B cell (primary cell): ENCODE measurements at places on chromosomes 7 and 10. TPM values are rescaled to one million over a fixed set of nuclear protein-coding genes. Genes with fewer than 3 reads are reported as not detected.

MET gene
- polyA plus RNA-seq, result 0.03 TPM in 2 replicates

PAX4 gene
- not detected in 2 replicates for polyA plus RNA-seq

KLF14 gene
- polyA plus RNA-seq, result 0.25 and 0.30 TPM in 2 replicates

DNA sequence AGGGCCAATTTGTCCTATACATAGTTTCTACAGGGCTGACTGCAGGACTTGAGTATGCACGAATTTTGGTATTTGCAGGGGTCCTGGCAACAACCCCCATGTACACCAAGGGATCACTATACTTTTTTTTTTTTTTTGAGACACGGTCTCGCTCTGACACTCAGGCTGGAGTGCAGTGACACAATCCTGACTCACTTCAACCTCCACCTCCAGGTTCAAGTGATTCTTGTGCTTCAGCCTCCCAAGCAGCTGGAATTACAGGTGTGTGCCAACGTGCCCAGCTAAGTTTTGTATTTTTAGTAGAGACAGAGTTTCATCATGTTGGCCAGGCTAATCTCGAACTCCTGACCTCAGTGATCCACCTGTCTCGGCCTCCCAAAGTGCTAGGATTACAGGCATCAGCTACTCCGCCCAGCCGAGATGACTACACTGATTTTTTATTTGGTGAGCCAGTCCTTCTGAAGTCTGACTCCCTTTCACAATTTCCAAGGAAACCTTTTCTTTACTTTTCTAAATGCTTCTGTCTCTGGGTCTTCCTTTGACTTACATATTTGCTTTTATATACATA is 19.8 kb downstream of the CFAP70 start:
- H3K27ac ChIP-seq, result no peak overlapping the region
- H3K4me1 ChIP-seq, result no peaks in the 10 kb centered on the region
- no peaks in the 10 kb centered on the region for H3K36me3 ChIP-seq
- H3K27me3 ChIP-seq, result no peaks in the 10 kb centered on the region
- no peak overlapping the region for H3K4me3 ChIP-seq

DNA sequence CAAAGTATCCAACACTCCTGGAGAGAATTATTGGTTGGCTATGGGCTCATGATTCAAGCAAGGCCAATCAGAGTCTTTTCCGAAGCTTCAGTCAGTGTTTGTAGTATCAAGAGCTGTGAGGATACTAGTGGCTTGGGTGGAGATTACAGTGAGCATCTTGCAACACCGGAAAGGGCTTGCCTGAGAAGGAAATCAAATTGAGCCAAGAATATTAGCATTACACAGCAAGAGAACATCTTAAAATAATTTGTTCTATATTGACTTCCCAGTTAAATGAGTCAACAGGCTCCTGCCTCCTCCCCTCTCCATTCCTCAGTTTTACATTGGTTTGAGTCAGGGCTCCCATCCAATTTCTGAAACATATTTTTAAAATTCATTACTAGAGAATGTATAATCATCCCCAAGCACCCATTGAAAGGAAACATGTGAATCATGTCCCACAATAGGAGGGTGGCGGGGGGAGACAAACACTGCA is 127.4 kb downstream of the ELAPOR2 start:
- no peaks in the 10 kb centered on the region for H3K36me3 ChIP-seq
- no peak for DNase-seq
- H3K27me3 ChIP-seq, result no peaks in the 10 kb centered on the region
- peaks cover 6% of the 10 kb centered on the region for H3K4me1 ChIP-seq
- H3K27ac ChIP-seq, result no peak overlapping the region

- no peaks in the 10 kb centered on the region for H3K27me3 ChIP-seq
- DNase-seq, result no peak
- no peak overlapping the region for H3K27ac ChIP-seq
- no peaks in the 10 kb centered on the region for H3K36me3 ChIP-seq
- no peaks in the 10 kb centered on the region for H3K4me1 ChIP-seq
These were observed 115.9 kb downstream of the RAPGEF5 start for GRCh38 chr7:22240904-22241571.

GRCh38 chr10:60025279-60025678 is 118.9 kb upstream of the CCDC6 start:
- H3K4me1 ChIP-seq, result no peaks in the 10 kb centered on the region
- H3K27me3 ChIP-seq, result no peaks in the 10 kb centered on the region
- H3K4me3 ChIP-seq, result no peak overlapping the region
- DNase-seq, result no peak
- H3K36me3 ChIP-seq, result no peaks in the 10 kb centered on the region

DNA sequence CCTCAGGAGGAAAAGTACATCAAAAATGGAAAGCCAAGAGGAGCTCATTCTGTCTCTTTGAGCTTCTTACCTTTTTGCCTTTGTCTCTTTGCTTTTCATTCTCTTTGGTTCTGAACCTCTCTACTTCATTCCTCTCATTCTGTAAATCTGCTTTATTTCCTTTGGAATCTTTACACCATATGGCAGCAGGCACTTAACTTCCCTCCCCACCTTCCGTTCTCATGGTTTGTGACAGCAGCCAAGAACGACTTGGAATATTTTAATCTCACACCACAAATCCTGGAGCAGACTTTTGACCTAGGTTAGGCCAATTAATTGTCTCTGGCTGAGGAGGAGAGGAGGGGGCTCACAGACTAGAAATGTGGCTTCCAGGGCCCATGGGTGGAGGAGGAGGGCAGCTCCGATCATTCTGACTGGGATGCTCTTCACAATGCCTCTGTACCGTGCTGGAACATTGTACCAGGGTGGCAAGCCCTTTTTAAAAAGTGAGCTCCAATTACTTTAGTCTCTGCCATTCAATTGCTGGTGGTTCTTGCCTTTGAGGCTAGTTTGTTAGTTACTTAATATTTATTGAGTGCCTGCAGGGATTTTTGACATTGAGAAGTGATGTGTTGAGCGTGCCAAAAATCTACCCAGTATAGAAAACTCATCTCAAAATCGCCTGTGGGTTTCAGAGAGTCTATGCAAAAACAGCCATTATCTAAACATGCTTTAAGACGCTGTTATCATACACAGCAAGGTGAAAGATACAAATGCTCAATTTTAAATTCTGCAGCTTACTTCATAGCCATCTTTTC is 386.6 kb downstream of the DPP6 start:
- H3K36me3 ChIP-seq, result no peaks in the 10 kb centered on the region
- no peak overlapping the region for H3K27ac ChIP-seq
- no peaks in the 10 kb centered on the region for H3K4me1 ChIP-seq
- no peaks in the 10 kb centered on the region for H3K27me3 ChIP-seq

- DNase-seq, result no peak
- no peaks in the 10 kb centered on the region for H3K36me3 ChIP-seq
- no peaks in the 10 kb centered on the region for H3K4me1 ChIP-seq
- no peak overlapping the region for H3K27ac ChIP-seq
These were observed 221.3 kb upstream of the DGKB start for GRCh38 chr7:15123901-15124300.

DNA sequence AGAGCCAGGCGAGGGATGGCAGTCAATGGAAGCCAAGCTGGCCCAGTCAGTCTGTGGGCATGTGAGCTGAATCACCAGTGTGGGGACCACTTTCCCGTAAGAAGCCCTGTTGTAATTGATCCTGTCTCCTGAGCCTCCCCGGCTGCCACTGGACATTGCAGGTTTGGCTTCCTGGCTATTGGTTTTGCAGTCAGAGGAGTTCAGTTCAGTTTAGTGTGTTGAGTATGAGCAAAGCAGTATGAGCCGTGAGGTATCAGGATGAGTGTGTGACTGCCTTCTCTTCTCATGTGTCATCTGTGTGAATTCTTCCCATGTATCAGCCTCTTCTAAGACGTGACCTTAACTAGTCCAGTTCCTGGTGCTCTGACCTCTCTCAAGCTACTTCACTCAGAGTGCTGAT is 227.4 kb downstream of the PRKG1 start:
- no peak overlapping the region for H3K4me3 ChIP-seq
- H3K36me3 ChIP-seq, result no peaks in the 10 kb centered on the region
- H3K4me1 ChIP-seq, result no peaks in the 10 kb centered on the region
- no peak overlapping the region for H3K27ac ChIP-seq
